Ovary (tissue), 10 donors: ENCODE measurements at places on chromosomes 16 and 17. TPM values are rescaled to one million over a fixed set of nuclear protein-coding genes. Genes with fewer than 3 reads are reported as not detected.

DNA sequence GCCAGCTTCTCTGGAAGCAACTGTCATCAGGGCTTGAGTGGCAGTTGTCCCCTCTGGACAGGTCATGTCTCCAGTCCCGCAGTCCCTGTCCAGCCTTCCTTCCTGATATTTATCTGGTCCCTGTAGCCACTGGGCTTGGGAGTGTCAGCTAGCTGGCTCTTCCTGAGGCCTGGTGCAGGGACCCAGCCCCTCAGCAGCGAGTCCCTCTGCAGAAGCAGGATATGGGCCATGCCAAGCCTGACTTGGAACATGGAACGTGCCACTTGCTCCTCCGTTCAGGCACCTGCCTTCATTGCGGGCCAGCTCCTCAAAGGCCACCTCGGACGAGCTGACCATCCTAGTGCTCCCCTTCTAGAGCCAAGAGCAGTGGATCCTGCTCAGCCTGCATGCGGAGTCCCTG lies 26.3 kb downstream of the DRC3 start:
- DNase-seq: no peak

DNA sequence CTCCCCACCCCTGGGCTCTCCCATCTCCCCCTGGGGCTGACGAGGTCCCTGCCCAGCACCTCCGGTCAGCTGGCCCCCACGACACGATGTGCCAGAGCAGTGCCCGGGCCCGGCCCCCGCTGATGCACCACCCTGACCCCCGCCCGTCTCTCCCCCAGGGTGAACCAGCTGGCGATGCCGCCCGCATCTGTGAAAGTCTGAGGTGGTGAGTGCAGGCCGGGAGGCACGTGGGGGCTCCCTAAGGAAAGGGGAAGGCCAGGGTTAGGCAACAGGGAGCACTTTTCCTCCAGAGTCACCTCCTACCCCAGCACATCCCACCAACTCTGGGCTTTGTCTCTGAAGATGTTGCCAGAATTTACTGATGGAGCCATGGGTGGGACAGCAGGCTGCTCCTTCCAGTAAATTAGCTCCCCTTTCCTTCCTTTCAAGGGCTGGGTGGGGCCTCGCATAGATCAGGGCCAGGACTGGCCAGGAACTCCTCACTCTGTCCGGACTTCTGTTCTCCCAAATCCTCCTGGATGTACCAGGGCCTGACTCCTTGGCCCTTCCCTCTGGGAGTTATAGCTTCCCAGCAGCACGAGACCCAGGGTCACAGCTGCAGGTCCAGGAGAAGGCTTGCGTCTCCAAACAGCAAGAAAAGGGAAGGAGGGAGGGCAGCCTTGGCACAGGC lies 18.3 kb downstream of the MYBBP1A start:
- DNase-seq: peak; percentile 63

- DNase-seq: peak; percentile 78
Measured at GRCh38 chr16:8660841-8661301, 13.5 kb upstream of the ABAT start.

- no peak for DNase-seq
Measured at GRCh38 chr17:57133486-57133885, 48.4 kb downstream of the AKAP1 start.

DNA sequence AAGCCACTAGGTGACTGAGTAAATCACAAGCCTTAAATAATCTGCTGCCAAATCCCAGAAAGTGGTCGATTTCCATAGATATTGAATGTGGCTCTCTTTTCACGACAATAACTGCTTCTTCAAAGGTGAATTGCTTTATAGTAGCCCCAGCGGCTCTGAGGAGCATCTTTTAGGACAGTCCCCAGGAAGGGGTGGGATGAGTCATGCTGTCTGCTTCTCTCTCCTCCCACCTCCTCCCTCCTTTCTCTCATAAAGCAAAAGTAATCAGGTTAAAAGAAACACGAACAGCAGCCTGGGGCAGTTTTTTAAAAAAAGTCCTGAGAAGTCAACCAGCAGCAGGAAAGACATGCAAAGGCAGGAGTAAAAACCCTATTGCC lies 1.8 kb downstream of the KIAA0513 start:
- no peak for DNase-seq

KIFC3 gene
- 16.0 TPM for polyA plus RNA-seq

CDRT15 gene
- polyA plus RNA-seq: not detected
